Calu3 (cell line): ENCODE measurements at places on chromosomes 4 and X.

DNA sequence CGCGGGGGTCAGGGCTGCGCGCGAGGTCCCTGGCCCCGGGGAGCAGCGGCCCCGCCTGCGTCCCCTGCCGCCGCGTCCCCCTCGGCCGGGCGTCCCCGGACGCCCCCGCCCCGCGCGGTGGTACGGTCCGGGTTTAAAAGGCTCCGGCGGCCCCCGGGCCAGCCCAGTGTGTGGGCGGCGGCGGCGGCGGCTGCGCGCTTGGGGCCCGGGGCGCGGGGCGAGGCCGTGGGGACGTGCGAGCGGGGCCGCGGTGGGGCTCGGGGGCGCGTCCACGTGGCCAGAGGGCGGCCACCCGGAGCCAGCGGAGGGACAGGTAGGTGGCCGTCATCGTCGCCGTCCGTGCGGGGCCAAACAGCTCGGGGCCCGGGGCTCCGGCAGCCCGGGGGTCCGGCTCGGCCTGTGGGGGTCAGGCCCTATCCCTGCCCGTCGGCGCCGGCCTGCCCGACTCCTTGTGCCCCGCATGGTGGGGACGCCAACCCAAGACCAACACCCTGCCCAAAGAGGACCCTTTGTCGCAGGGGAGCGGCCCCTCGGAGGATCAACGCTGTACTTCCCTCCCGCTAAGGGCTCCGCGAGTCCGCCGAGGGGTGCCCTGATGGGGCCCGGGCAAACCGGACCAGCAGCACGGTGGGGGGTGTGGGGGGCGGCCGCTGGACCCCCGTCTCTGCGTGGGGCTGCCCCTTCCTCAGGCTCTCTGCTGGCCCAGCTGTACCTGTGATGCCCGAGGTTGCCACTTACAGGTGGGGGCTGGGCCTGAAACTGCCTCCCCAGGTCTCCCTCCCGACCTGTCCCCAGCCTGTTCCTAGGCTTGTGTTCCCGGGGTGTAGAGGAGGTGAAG lies at the start of gene PLXNA3:
Gene PLXNA3, plus strand, starts transcription at position 166 of the 838 bp plus-strand sequence. CDS start 1,903 bp downstream, outside the sequence.
- DNase-seq, result peak; percentile 74

GRCh38 chr4:176838601-176839433 lies 46.1 kb upstream of the VEGFC start:
- no peak for DNase-seq

DNA sequence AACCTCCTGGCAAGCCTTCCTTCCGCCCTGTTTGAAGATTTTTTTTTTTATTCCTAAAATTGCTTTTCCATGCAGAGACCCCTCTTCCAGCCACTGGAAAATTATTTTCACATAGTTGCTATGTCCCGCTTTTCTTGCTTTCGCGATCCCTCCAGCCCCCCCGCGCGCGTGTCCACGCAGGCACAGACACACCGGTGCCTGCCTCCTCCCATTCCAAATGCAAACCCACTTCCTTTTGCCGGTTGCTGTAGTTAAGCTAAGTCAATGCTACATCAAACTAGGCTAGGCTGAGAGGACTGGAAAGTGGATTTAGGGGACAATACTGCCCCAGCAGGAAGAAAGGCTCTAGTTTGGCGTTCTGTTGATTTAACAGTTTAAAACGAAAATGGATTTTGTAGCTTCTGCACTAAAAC lies 111.0 kb downstream of the DHX15 start:
- DNase-seq, result peak; percentile 12

DNA sequence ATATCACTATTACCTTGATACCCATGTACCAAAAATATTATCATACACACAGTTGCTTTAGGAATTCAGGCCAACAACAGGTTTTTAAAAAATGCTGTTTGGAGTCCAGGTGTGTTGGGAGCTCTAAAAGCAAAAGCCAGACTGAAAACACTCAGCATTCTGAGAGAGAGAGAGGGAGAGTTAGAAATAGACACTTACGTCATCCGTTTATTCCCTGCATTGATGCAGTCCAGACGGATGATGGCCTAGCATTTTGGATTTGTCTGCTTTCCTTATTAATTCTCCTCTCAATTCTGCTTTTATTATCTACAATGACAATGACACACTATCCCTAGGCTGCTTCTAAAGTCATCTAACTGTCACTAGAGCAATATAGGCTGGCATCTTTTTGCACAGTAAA lies 358.3 kb upstream of the BOD1L1 start:
- DNase-seq, result no peak

- DNase-seq, result no peak
Observed at GRCh38 chr4:47624031-47624441, 139.0 kb downstream of the ATP10D start.

DNA sequence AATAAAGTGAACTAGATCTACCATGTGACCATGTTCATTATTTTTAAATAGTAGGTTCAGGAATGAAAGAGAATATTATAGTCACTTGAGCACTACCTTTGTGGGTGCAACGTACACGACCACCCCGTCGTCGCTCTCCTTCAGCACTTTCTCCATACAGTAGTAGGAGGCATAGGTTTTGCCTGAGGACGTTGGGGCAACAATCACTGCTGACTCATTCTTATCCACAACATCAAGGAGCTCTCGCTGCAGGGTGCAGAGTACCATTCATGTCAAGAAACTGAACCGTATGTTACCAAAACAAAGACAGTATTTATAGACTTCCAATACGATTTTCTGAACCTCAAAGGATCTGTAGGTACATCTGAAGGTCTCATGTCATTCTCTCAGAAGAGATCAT lies 44.7 kb downstream of the DDX60 start:
- no peak for DNase-seq

DNA sequence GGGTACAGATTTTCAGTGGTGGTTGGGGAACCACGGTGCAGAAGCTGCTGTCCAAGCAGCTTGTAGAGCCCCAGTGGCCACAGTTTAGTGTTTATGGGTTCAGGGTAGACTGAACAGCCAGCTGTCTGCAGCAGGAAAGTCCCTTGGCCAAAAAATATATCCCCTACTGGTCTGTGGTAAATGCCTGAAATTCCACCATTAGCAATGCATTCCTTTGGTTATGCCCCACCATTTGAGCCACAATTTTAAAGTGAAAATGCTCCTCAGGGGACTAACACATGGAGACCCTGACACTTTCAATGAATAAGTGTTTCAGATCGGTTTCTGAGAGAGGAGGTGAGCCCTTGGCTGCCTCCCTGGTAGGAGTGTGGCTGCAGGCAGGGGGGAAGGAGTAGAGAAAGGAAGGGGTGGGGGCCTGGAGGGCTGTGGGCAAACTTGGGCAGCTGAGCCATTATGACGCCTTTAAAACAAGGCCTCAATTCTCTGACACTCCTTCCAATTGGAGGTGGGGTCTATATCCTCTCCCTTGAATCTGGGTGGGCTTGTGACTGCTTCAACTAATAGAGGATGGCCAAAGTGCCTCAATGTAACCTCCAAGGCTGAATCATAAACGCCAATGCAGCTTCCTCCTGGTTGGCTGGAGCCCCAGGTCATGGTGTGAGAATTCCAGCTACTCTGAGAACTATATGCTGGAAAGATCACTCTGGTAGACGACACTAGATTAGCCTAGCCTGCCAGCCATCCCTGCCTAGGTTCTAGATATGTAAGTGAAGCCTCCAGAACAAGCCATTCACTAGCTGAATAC lies 75.8 kb upstream of the ATP6AP2 start:
- DNase-seq, result no peak

- peak; percentile 27 for DNase-seq
Observed at GRCh38 chr4:147378780-147379179, 102.1 kb upstream of the EDNRA start.

DNA sequence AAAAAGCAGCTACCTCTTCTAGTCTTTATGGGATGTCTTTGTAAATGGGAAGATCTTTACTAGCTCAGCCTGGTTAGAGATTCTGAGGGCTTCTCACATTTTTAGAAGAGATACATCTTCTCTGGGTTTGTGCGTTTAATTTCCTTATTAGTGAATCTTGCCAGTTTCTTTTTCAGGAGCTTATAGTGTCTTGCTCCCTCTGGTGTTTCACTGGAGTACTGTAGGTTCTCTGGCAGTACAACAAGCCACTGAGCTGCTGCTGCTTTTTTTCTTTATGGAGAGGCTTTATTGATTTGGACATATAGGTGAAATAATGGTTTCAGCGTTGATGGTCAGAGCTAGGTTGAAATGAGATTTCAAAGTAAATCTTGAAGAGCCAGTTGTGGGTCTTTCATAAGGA lies 82.9 kb downstream of the LAS1L start:
- peak; percentile 25 for DNase-seq

GRCh38 chr4:110344165-110344564 lies 131.8 kb upstream of the ENPEP start:
- peak; percentile 14 for DNase-seq

GRCh38 chr4:6926681-6927478 lies 17.3 kb downstream of the TBC1D14 start:
- no peak for DNase-seq

DNA sequence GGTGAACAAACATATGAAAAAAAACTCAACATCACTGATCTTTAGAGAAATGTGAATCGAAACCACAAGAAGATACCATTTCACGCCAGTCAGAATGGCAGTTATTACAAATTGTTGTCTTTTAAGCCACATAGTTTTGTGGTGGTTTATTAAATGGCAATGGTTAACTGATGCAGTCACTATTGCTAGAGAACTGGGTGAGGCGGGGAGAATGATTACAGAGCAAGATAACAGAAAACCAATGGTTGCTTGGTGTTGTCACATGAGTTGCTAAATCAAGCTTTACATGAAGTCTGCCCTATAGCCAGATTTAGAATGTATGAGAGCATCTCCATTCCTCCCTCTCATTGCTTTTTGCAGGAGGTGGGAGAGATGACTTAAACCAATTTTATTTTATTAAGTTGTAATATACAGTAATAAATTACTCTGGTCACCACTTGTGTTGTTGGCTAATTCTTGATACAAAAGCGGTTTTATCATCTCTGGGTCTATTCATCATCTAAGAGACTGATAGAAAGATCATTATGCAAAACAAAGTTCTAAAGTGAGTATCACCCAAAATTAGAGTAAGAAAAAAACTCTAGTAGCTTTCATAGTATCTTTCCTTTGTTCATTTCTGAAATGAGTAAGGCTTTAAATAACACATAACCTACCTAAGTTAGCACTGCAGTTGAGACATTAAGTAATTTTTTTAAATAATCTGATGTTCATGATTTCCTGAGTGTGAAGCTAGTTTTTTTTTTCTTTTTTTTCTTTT lies 859.5 kb downstream of the STIM2 start:
- no peak for DNase-seq

DNA sequence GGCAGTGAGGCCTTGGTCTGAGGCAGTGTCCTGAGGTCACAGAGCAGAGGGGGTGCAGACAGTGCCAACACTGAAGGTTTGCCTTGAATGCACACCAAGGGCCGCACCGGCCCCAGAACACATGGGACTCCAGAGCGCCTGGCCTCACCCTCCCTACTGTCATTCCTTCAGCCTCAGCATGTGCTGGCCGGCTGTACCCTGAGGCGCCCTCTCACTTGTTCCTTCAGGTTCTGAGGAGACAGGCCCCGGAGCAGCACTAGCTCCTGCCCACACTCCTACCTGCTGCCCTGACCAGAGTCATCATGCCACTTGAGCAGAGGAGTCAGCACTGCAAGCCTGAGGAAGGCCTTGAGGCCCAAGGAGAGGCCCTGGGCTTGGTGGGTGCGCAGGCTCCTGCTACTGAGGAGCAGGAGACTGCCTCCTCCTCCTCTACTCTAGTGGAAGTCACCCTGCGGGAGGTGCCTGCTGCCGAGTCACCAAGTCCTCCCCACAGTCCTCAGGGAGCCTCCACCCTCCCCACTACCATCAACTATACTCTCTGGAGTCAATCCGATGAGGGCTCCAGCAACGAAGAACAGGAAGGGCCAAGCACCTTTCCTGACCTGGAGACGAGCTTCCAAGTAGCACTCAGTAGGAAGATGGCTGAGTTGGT lies 2.4 kb downstream of the MAGEA12 start:
- no peak for DNase-seq

GRCh38 chr4:24547979-24548378 lies 36.4 kb downstream of the DHX15 start:
- no peak for DNase-seq

DNA sequence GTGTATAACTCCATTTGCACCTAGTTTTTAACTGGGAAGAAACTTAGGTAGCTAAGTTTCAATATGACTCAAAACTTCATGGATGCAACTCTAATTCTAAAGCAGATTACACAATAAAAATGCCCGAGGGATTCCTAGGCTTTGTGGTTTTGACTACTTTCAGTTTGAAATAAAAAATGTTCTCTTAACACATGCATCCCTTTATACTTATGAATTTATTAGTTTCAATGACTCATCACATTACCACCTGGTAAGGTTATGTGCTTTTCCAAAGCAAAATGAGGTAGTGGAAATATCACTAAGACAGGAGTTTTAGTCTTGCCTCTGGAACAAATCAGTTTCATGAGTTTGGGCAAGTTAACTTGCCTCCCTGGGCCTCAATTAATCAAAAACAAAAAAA lies 125.5 kb downstream of the OPHN1 start:
- no peak for DNase-seq

- DNase-seq, result peak; percentile 35
Observed at GRCh38 chr4:6087669-6088341, 69.6 kb upstream of the C4orf50 start.

DNA sequence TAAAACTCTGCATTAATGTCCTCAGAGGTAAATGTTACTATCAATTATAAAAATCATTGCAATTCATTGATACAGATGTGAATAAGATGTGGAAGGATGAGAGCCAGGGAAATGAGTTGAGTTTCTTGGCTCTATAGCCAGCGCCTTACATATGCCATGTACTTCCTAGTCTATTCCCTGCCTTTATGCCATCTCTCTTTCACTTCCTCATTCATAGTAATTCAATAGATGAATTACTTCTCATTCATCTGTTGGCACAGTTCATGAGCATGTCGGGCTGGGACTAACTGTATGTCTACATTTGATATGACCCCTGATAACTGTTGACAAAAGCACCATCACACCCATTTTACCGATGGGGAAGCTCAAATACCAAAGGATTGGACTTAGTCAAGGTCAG lies 55.7 kb downstream of the LNX1 start:
- no peak for DNase-seq

DNA sequence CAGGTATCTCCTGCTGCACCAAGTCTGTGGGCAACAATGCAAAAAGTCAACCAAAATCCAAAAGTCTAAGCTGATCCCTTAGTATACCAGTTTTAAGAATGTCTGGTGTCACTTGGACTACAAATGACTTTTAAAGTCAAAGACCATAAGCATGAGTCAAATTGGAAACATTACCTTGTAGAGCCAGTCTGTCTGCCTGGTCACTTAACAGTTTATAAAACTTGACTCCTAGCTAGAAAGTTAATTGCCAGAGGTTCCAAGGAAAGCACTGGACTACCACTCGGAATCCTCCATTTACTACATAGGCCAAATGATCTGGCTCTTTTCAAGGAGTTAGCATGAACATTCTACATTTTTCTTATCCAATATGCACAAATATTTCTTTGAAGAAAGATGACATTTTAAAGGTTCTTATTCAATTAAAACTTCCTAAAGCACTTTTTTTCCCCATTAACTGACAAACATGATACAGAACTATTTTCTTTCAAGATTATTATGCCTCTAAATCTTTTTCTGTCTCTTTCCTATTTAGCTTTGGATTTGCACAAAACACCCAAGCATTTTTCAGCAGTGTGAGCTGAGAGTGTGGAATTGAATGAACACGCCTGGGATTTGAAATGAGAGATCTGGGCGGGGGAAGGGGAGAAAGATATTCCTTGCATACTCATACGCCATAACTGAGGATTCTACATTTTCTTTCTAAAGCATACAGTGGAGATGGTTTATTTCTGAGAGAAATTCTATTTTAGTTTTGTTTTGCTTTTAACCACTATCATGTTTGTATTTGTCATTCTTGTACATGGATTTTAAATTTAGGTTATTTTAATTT lies 188.4 kb downstream of the SHROOM3 start:
- no peak for DNase-seq
